Activated T-helper 1 cell treated with anti-CD3 and anti-CD28 coated beads, Interleukin-2, amount 50 U/mL, for 16 hours (primary cell): ENCODE measurements at places on chromosomes 2 and 18.

- no peak for DNase-seq
These were observed 199.5 kb downstream of the SETBP1 start for GRCh38 chr18:44880170-44880569.

- DNase-seq: no peak
These were observed 86.1 kb downstream of the MSH2 start for GRCh38 chr2:47488870-47489584.

DNA sequence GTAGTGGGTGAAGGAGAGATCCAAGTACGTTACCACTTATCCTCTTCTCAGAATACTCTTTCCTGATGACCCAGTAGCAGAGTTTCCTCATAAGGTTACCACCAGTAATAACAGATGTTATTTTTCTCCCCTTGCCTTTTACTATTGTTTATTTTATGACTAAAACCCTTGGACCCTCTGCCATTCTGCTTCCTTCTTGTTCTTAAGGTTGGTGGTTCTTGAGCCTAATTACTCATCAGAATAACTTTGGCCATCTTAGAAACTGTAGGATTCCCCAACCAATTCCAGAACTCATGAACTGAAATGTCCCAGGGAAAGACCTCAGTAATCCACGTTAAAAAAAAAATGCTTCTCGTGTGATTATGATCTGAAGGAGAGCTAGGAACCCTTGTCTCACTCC, 64.9 kb downstream of the CHST9 start:
- DNase-seq: no peak

- no peak for DNase-seq
These were observed 193.8 kb downstream of the LRRTM4 start for GRCh38 chr2:77328134-77328931.

DNA sequence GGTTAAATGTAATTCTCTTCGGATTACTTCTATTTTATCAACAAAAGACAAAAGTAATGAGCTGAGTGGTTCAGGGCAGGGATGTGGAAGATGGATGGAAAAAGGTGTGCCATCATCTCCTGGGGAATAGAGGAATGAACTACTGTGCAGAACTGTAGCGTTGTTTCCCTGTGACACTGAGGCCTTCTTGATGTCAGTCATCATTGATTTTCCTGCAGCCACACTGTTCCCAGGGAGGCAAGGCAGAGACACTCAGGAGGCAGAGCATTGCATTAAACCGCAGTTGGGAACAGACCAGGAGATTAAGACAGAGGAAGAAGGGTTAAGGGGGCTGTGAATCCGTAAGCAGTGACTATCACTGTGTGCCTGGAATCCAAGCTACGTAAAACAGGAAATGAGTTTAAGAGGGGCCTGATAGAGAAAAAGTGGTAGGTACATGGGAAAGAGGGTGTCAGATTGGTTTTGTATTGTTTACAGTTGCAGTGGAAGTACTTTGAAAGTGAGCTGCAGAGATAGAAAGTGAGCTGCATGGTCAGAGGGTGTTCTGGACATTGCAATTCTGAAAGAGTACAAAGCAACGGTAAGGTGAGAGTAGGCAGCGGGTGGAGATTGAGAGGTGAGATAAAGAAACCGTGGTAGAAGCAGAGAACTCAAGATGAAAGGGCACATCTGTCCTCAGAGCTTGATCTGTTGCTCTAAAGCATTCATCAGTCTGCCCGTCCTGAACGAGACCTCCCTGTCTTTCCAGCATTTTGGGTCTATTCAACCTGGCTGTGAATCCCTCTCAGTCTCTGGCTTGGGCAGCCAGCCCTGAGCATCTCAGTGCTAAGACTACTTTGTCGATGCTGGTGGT, 793.4 kb upstream of the CELF4 start:
- no peak for DNase-seq

GRCh38 chr2:38925982-38926381, 36.3 kb downstream of the ARHGEF33 start:
- no peak for DNase-seq

DNA sequence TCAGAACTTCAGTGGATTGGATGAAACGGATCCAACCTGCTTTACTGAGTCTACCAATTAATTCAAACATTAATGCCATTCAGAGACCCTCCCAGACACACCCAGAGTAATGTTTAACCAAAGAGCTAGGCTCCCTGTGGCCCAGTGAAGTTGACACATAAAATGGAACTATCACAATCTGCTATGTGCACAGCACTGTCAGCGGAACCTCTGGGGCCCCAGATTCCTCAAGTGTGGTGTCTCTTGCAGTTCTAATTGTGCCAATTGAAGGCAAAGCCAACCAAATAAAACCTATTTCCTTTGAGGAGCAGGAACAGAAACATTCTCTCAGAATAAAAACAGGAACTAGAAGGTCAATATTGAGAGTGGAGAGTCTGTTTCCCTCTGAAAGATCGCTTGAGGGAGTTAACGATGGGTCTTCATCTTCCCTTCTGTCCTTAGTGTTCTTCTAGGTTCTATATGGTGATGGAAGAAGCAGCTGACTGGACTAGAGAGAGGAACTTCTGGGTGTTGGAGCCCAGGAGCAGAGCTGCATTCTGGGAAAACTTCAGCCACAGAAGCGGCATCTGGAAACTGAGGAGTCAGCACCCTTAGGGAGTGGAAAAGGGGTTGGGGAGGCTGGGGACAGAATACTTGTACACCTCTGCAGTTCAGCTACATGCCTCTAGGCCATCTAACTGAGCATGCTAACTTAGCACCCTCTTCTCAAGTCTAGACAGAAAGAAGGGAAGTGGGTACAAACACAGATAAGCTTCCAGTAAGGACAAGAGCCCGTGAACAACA, 174.4 kb upstream of the FBXO11 start:
- DNase-seq: no peak

GRCh38 chr2:31580321-31581117, at the start of gene SRD5A2:
SRD5A2 (minus strand) TSS chr2:31580938; CDS start chr2:31580900, 38 bp downstream.
- no peak for DNase-seq

DNA sequence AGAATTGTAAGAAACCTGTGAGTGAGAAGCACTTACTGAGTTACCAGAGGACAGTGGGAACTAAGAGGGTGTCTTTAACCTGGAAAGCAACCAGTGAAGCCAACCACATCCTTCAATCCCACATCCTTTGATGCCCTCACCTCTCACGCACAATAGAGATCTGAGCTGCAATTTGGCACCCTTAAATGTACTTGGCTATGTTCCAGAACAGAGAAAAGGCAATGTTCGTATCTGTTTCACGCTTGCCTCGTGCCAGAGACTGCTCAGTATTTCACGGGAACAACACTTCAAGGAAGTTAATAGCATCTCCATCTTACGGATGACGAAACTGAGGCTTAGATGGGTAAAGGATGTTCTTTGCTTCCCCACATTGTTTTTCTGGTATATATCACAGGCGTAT, 167.4 kb downstream of the DPP10 start:
- no peak for DNase-seq
